ENCODE measurements at places on chromosomes 3 and 15. TPM values are rescaled to one million over a fixed set of nuclear protein-coding genes. Genes with fewer than 3 reads are reported as not detected.
A peak's percentile ranks its signal among the peaks of the same experiment; 100 is the strongest.

Gene SOX2
- total RNA-seq = 316 TPM

Gene C3orf22
- total RNA-seq = not detected

GRCh38 chr3:166191411-166191810 lies 354.2 kb upstream of the BCHE start:
- DNase-seq = no peak
- no peaks in the 10 kb centered on the region for H3K4me1 ChIP-seq
- no peak overlapping the region for H3K27ac ChIP-seq
- H3K36me3 ChIP-seq = no peaks in the 10 kb centered on the region

DNA sequence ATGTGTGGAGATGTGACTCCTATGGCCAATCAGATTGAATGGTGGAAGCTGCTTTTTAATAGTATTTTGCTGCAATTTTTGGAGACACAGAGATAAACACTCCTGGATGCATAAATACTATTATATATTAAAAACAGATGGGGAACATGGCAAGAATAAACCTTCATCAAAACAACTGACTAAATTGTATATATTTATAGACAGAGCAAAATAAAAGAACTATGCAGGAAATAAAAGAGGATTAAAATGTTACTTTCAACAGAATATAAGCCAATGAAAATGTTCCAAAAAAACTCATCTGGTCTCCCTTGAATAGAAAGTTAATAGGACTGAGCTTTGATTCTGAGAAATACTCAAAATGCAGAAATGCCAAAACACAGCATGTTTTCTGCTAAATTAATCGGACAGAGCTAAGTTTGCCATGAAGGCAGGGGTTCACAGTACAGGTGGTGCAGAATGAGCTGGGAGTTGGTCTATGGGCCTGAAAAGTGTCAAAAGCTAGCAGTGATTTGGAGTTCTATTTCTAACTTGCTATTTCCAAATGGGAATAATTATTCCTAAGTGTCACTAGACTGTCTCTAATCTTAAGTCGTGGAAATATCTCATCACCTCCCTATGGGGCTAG lies 227.2 kb downstream of the CNTN3 start:
- H3K4me1 ChIP-seq = no peaks in the 10 kb centered on the region
- no peak overlapping the region for H3K27ac ChIP-seq
- H3K36me3 ChIP-seq = no peaks in the 10 kb centered on the region
- no peaks in the 10 kb centered on the region for H3K27me3 ChIP-seq
- no peak for DNase-seq

- H3K4me1 ChIP-seq = peaks cover 10% of the 10 kb centered on the region
- H3K4me3 ChIP-seq = no peak overlapping the region
- H3K36me3 ChIP-seq = peaks cover 8% of the 10 kb centered on the region
- no peak for DNase-seq
These were observed 190.9 kb downstream of the TJP1 start for GRCh38 chr15:29631076-29632070.

- no peak overlapping the region for H3K4me3 ChIP-seq
- peaks cover 9% of the 10 kb centered on the region for H3K36me3 ChIP-seq
- H3K27ac ChIP-seq = no peak overlapping the region
- no peaks in the 10 kb centered on the region for H3K4me1 ChIP-seq
These were observed 213.5 kb upstream of the CRBN start for GRCh38 chr3:3392946-3393345.

GRCh38 chr3:152350776-152351175 lies 82.0 kb downstream of the MBNL1 start:
- no peak overlapping the region for H3K4me3 ChIP-seq
- DNase-seq = no peak
- no peaks in the 10 kb centered on the region for H3K4me1 ChIP-seq
- no peaks in the 10 kb centered on the region for H3K36me3 ChIP-seq

Gene IL17RC
- 9.1 TPM for total RNA-seq

DNA sequence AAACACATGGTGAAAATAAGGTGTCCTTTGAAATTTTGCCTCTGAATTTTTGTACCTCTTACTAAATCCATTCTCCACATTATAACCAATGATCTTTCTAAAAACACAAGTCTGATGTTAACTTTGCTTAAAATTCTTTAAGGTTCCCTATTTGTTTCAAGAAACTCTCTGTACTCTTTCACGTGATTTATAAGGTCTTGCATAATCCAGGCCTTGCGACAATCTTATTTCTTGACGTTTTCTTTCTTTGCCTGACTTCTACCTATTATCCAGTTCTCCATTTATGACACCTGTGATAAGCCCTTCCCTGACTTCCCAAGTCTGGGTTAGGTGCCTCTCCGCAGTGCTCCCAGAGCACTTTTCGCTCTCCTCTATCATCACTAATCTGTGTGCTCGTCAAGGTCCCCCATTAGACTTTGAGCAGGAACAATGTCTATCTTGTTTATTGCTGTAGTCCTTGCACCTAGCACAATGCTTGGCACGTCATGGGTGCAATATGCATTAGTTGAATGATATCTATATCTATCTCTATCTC lies 24.3 kb upstream of the KPNA1 start:
- H3K4me1 ChIP-seq = peaks cover 3% of the 10 kb centered on the region
- no peak overlapping the region for H3K4me3 ChIP-seq
- DNase-seq = no peak

Gene ITGA11
- total RNA-seq = not detected

- no peak overlapping the region for H3K4me3 ChIP-seq
- DNase-seq = no peak
- no peaks in the 10 kb centered on the region for H3K27me3 ChIP-seq
- no peak overlapping the region for H3K27ac ChIP-seq
These were observed 53.4 kb downstream of the FOXB1 start for GRCh38 chr15:60057554-60057953.

DNA sequence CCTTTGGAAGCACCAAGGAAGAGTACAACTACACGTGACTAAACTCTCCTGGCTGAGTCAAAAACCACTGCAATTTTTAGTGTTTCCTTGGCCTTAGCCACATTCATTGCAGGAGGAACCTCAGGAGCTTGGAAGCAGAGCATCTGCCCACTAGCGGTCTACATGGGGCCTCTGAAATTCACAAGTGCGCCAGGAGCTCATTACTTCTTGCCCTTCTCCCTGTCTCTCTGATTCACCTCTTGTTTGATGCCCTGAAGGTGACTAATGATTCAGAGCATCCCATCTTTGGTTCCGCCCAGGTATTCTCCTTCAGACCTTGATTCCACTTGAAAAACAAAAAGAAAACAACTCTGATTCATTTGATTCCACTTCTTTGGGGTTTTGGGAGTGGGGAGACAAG lies 201.1 kb upstream of the LPP start:
- H3K4me1 ChIP-seq = no peaks in the 10 kb centered on the region
- DNase-seq = peak; percentile 33
- no peaks in the 10 kb centered on the region for H3K36me3 ChIP-seq
- no peak overlapping the region for H3K27ac ChIP-seq

DNA sequence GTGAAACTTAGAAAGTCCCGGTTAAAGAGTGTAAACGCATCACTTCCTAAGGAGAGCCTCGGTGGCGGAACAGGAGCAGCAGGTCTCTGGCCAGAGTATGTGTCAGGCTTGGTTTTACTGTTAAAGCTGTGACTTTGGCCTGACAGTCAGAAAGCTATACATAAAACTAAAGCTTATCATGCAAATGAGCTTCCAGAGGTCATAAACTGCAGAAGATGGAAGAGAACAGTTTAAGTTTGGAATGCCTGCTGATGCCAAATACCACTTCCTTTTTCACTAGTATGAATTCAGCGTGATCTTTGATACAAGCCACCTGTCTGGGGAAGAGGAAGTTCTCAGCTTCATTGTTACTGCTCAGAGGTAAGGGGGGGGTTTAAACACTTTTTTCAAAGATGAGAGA lies 125.1 kb upstream of the CTDSPL start:
- H3K4me1 ChIP-seq = no peaks in the 10 kb centered on the region
- no peak overlapping the region for H3K27ac ChIP-seq
- no peaks in the 10 kb centered on the region for H3K36me3 ChIP-seq
- H3K4me3 ChIP-seq = no peak overlapping the region
- no peak for DNase-seq
- no peaks in the 10 kb centered on the region for H3K27me3 ChIP-seq

Gene CPB1
- not detected for total RNA-seq

GRCh38 chr3:177807150-177807875 lies 610.0 kb upstream of the TBL1XR1 start:
- H3K4me3 ChIP-seq = no peak overlapping the region
- H3K36me3 ChIP-seq = no peaks in the 10 kb centered on the region
- DNase-seq = no peak

DNA sequence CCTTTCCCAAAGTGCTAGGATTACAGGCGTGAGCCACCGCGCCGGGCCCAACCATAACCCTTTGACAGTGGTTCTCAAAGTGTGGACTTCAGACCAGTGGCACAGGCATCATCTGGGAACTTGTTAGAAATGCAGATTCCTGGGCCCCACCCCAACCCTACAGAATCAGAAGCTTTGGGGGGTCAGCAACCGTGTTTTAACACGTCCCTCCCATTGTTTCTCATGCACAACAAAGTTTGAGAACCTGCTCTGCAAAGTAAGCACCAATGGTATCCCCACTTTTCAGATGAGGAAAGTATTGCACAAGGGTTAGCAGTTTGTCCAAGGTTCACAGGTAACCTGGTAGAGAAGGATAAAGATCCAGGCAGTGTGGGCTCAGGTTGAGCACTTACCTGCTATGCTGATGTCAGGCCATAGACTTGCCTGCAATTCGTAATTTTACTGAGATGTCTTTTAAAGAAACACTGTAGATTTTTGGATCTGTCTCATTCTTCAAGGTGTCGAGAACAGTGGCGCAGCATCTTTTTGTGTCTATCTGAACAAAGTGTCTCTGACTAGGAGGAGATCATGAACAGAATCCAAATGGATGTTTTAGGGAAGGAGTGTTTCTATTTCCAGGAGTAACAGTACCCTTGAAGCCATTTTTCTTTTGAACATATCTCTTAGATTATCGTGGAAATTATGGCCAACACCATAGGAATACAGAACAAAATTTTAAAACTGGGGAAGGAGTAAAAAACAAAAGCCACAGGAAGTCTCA lies 2.5 kb downstream of the GXYLT2 start:
- no peak for DNase-seq
- H3K4me1 ChIP-seq = peaks cover 4% of the 10 kb centered on the region
- H3K27ac ChIP-seq = no peak overlapping the region
- H3K4me3 ChIP-seq = no peak overlapping the region

DNA sequence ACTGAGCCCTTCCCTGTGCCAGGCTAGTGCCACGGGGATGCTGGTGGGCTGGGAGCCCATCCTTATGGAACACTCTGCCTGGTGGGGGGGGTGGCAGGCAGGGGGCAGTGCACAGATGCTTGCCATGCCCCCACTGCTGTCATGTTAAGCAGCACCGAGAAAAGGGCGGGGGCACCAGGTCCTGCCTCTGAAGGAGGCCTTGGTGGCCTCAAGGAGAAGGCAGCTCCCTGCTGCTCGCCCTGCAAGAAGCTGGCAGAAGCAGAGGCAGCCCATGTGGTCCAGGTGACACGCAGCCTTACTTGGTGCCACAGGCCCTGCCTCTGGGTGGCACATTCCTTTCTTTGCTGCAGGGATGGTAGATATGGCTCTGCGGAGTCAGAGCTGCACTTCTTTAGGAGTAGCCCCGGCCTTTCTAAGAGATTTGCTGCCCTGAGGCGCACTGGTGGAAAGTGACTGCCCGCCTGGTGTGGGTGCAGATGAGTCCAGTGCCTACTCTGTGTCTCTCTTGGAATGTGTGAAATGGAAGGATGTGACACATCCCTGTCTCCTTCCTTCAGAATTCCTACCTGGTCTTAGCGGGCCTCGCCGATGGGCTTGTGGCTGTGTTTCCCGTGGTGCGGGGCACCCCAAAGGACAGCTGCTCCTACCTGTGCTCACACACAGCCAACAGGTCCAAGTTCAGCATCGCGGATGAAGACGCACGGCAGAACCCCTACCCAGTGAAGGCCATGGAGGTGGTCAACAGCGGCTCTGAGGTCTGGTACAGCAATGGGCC lies 145.8 kb downstream of the LRRK1 start:
- DNase-seq = no peak
- no peaks in the 10 kb centered on the region for H3K27me3 ChIP-seq
- H3K4me1 ChIP-seq = peaks cover 23% of the 10 kb centered on the region
- peaks cover 3% of the 10 kb centered on the region for H3K36me3 ChIP-seq
- H3K4me3 ChIP-seq = no peak overlapping the region
- H3K27ac ChIP-seq = no peak overlapping the region

Gene FOXB1
- 3.7 TPM for total RNA-seq

GRCh38 chr3:169026543-169027182 lies 636.8 kb downstream of the MECOM start:
- no peaks in the 10 kb centered on the region for H3K36me3 ChIP-seq
- H3K4me3 ChIP-seq = no peak overlapping the region
- DNase-seq = no peak
- H3K27me3 ChIP-seq = no peaks in the 10 kb centered on the region

Gene CYP1A1
- not detected for total RNA-seq

- H3K27ac ChIP-seq = no peak overlapping the region
- no peak for DNase-seq
- H3K36me3 ChIP-seq = no peaks in the 10 kb centered on the region
- H3K4me3 ChIP-seq = no peak overlapping the region
- peaks cover 2% of the 10 kb centered on the region for H3K4me1 ChIP-seq
These were observed 337.2 kb upstream of the DNAJC19 start for GRCh38 chr3:181326637-181327223.

- H3K4me1 ChIP-seq = no peaks in the 10 kb centered on the region
- no peak overlapping the region for H3K4me3 ChIP-seq
- H3K27ac ChIP-seq = no peak overlapping the region
These were observed 41.7 kb upstream of the CORO2B start for GRCh38 chr15:68537097-68537496.

Gene GPR149
- total RNA-seq = not detected

DNA sequence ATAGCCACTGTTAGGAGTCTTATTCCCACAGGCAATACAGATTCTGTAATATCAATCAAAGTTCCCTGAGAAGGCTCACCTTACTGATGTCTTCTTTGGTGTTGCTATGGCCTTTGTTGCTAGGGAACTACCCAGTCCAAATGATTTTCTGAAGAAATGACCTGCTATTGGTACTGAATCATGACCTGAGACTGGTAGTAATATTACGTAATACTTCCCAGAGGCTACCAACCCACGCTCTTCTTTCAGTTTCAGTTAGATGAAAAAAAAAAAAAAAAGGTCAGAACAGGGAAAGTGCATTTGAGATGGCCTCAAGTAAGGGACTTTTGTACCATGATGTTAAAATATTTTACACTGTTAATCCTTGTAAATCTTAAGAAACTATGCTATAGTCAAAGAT lies 1092.5 kb upstream of the EPHA6 start:
- no peak overlapping the region for H3K4me3 ChIP-seq
- no peak for DNase-seq
- no peaks in the 10 kb centered on the region for H3K36me3 ChIP-seq
- H3K27ac ChIP-seq = no peak overlapping the region
- no peaks in the 10 kb centered on the region for H3K4me1 ChIP-seq

Gene RBMS3
- total RNA-seq = 7.3 TPM

DNA sequence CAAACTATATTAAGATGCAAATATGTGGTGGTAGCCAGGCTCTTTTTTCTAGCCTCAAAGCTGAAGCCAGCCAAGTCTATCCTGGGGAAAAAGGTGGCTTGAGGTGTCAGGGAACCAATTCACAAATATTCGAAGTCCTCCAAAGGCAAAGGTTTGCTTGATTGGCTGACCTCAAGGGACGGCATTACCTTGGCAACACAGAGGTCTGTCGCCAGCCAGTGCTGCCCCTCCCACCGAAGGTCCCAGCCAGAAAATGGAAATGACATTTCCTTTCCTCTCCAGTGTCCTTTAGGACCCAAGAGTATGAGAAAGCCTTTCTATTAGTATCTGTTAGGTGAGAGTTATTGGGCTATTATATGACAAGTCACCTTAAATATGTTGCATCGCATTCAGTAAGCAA lies 96.0 kb upstream of the LIMD1 start:
- no peaks in the 10 kb centered on the region for H3K4me1 ChIP-seq
- no peak overlapping the region for H3K27ac ChIP-seq
- no peak overlapping the region for H3K4me3 ChIP-seq
- H3K27me3 ChIP-seq = no peaks in the 10 kb centered on the region
- DNase-seq = no peak

GRCh38 chr3:141112686-141113297 lies 61.6 kb downstream of the SPSB4 start:
- H3K4me1 ChIP-seq = no peaks in the 10 kb centered on the region
- H3K36me3 ChIP-seq = no peaks in the 10 kb centered on the region
- H3K27ac ChIP-seq = no peak overlapping the region
- no peak overlapping the region for H3K4me3 ChIP-seq

Data from H9 (cell line).